ENCODE measurements at places on chromosomes 11 and 22. TPM values are rescaled to one million over a fixed set of nuclear protein-coding genes. Genes with fewer than 3 reads are reported as not detected.

The B3GAT1 gene
- total RNA-seq, result 32.3 TPM

The CRYBA4 gene
- total RNA-seq, result not detected

DNA sequence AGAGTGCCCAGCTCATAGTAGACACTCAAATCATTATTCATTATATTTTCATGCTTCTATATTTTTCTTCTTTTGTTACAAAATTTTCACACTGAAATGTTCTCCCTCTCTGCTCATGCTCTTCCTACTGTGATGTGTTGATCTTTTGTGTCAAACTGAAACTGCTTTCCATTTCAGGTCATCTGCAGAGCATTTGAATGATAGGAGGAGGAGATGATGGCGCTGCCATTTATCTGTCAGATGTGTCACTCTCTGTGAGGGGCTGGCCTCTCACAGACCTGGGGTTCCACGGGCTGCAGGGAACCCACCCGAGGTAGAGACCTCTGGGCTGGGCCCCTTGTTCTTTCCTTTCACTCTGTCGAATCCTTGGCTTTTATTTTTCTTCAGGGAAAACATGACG, 41.1 kb downstream of the OR10A6 start:
- no peak for DNase-seq

The IL10RA gene
- 0.48 TPM for total RNA-seq

The MYEOV gene
- total RNA-seq, result 0.16 TPM

The OR56A3 gene
- not detected for total RNA-seq

All from neural crest cell (in vitro differentiated cells).